Thymus (tissue), 14 donors: ENCODE measurements at places on chromosomes 1 and 21. TPM values are rescaled to one million over a fixed set of nuclear protein-coding genes. Genes with fewer than 3 reads are reported as not detected.

S100A7A gene
- not detected for total RNA-seq

SERTAD4 gene
- 0.33 TPM for total RNA-seq

GBP6 gene
- 0.61 TPM for total RNA-seq

SPRR2B gene
- not detected for total RNA-seq

FOXD2 gene
- 0.05 TPM for total RNA-seq

HUNK gene
- 1.1 TPM for total RNA-seq

IL10 gene
- total RNA-seq, result 1.8 TPM

FCAMR gene
- total RNA-seq, result 0.19 TPM

- no peak for DNase-seq
Measured at GRCh38 chr1:23394181-23394580, 24.5 kb upstream of the ZNF436 start.

- no peak for DNase-seq
Measured at GRCh38 chr1:114490274-114490693, 20.7 kb downstream of the TRIM33 start.

GRCh38 chr1:151508833-151509232 is 2.4 kb upstream of the CGN start:
- DNase-seq, result no peak

DNA sequence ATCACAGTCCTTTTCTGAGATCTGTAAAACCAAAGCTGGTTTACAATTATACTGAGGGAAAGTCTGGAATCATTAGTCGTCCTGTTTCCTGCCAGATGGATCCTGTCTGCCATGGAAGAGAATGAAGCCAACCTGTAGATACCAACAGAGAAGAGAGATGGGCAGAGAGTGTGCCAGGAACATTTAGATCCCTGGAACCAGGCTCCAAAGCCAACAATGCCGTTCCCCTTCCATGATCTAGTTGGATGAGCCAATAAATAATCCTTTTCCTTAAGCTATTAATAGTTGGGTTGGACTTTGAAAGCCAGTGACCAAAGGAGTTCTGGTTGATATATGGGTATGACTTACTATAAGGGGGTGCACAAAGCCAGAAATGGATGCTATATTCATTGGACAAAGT is 15.0 kb downstream of the CAPN8 start:
- DNase-seq, result no peak

DNA sequence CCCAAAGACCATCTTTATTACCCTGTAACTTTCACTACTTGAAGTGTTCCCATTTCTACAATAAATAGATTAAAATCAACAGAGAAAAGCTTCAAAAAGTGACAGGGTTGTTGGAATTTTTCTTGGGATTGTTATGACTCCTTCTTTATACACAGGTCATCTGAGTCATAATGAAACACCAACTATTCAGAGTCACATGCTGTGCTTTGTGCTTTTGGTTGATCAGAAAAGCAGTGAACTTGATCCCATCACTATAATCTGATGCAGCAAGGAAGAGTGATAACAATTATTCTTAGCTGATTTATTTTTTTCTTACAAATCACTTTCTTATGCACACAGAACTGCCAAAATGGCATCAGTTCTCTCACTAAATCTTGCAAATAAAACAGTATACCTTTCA is 422.9 kb downstream of the PTBP2 start:
- DNase-seq, result no peak

DNA sequence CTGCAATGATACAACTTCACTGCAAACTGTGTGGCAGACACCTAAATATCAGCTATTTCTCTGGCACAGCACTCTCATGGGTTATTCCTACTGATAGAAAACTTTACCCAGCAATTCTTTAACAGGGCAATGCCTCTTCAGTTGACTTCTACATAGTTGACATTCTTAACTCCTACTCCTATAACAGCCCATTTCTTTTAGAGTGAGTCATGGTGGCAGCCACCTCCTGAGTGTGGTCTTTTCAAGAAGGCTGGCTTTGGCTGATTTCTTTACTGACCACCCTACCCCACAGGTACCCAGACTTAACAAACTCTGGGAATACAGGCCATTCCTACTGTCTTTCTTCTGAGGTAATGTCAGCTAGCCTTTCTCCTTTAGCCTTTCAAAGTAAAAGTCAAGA is 805.8 kb upstream of the ADGRL2 start:
- DNase-seq, result no peak

DNA sequence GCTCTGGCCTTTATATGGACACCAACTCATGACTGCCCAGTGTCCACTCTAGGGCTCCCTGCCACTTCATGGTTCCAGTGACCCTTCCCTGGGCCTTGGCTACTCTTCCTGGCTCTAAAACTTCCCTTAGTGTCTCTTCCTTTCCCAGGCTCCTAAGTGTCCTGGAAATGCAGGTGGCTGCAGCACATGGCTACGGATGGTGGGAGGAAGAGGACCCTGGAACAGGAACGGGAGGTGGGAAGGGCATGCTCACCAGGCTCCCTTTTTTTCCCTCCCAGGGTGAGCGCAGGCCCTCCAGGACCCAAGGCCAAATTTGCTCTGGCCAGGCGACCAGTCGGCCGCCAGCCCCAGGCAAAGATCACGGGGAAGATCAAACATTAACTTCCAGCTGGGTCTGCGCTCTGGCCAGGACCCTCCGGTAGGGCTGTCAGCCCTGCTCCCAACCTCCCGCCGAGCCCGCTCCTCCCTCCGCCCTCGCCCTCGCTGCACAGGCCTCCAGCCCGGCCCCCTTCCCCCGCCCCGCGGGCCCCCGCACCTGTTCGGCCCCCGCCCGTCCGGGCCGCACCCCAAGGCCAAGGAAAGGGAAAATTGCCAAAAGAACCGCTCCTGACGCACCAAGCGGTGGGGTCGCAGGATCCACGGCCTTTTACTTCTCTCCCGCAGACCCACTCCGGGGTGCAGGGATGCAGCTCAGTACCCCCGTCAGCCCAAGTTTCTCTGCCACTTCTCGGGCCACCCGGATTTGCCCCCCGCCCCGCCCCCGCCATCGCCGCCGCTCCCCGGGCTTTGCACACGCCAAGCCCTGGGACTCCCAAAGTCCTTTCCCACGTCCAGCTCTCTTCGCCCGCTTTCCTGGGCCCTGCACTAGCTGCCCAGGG is 894 bp downstream of the TCEA3 start:
- no peak for DNase-seq

- no peak for DNase-seq
Measured at GRCh38 chr1:191851799-191852595, 306.3 kb upstream of the RGS18 start.

DNA sequence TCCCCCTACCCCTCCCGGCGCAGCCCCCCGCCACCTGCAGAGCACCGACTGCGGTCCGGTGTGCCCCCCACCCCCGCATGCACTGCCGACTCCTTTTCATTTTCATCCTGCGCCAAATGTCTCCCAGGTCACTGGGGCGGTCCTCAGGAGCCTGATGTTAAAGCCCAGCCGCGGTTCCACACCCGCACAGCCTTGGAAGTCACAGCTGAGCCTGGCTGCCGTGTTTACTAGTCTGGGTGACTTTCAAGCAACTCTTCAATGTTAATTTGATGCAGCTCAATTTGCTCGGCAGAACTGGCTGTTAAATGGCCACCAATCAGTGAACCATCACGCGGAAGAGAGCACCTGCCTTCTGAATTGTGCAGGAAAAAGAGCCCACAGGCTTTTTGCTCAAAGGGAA is 27.2 kb downstream of the THAP3 start:
- DNase-seq, result no peak

DNA sequence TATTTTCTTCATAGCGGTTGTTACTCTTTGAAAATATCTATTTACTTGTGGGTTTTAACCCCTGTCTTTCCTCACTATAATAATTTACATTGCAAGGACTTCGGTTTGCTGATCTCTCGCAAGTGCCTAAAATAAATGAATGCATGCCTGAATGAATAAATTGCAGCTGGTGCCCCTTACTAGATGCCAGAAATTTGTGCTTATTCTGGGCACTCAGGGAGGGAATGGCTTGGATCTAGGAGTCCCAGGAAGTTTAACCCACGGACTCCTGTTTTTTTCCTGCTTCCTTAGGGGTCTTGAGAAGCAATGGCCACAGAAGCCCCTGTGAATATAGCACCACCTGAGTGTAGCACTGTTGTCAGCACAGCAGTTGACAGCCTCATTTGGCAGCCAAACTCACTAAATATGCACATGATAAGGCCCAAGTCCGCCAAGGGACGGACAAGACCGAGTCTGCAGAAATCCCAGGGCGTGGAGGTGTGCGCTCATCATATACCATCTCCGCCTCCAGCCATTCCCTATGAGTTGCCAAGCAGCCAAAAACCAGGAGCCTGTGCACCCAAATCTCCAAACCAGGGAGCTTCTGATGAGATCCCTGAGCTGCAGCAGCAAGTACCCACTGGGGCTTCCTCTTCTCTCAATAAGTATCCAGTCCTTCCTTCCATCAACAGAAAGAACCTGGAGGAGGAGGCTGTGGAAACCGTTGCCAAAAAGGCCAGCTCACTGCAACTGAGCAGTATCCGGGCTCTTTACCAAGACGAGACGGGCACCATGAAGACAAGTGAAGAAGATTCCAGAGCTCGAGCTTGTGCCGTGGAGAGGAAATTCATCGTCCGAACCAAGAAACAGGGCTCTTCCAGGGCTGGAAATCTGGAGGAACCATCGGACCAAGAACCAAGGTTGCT is 4.2 kb upstream of the PLA2G2C start:
- DNase-seq, result no peak

DNA sequence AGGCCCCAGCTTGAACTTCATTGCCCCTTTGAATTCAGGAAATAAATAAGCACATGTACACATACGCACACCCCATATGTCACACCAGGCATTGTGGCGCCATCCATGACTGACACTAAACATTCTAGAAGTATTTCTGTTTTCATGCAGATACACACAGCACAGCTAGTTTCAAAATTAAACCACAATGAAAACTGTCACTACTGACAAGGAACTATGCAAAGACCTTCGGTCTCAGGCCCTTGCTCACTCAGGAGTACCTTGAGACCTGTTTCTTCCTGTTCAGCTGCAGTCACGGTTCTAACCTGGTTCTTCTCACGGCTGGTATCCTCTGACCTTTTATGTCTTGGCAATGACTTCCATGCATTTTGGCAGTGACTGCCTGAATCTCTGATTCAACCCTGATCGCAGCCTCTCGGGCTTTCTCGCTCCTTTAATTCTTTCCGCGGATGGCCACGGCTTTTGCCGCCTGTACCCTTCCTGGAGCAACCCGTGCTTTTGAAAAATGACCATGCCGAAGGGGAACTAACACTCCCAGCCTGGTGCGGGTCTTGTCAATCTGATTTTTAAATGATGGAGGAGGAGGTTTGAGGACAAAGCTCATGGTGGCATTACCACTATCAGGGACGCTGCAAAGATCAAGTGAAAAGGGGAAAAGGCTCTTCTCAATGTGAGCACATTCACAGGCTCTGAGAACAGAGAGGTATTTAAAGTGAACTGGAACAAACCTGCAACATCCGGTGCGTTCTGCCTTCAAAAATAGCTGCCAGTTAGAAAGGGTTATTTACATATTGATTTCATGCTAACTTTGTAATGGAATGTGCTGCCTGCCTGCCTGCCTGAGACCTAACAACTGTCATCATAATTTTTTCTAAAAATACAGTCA is 384.6 kb downstream of the RRAGC start:
- no peak for DNase-seq

DNA sequence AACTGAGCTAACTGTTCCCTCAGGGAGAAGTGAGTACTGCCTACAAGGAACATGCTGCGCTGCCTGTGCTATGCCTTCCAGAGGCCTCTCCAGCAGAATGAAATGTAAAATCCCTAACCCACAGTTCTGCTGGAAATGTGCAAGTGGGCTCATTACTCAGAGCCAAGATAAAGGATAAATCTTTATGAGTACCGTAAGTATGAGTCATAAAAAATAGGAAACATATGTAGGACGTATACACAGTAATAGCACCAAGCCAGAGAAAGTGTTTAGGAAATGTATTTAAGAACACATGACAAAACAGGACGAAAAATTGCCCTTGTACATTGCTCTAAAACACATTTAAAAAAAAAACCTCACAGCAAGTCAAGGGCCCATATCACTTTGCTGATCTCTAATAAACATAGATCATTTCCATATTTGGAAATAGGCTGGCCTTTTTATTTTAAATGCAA is 104.6 kb downstream of the TGFBR3 start:
- no peak for DNase-seq

GRCh38 chr1:198846556-198846955 is 207.7 kb downstream of the PTPRC start:
- DNase-seq, result no peak

DNA sequence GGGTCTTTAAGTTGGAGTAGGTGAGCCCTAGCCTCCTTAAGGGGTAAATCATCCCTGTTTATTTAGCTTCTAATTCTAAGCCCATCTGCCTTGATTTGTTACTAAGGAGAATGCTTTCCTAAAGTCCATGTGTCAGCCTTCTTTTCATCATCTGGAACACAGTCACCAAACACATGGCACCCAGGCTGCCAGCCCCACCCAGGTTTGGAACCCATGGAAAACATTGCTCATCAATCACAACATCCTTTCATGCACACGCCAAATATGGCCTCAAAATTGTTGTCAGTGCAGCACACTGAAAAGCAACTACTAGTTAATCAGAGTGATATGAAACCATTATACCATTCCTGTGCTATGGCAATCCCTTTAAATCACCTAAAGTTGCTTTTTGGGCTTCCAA is 386.7 kb upstream of the ESRRG start:
- DNase-seq, result no peak

DNA sequence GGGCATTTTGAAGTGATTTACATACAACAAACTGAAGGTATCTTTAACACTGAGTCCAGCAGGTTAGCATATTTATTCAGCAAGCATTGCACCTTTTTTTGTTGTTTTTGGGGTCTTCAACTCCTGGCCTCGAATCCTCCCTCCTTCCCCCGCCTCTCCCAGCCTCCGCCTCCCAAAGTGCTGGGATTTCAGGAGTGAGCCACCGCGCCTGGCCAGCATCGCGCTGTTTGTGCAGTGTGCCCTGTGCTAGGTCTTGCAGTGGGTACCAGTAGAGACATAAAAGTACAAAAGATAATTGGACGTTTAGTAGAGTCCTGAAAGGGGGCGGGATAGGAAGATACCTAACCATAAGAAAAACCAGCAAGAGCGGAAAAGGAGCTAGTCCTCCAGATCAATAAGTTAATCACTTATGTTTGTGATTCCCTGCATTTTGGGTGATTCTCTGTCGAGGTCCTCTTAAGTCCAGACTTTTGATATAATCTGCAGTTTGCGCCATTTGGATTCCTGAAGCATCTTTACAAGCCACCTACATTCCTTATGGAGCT is 111.8 kb downstream of the OSBPL9 start:
- no peak for DNase-seq

DNA sequence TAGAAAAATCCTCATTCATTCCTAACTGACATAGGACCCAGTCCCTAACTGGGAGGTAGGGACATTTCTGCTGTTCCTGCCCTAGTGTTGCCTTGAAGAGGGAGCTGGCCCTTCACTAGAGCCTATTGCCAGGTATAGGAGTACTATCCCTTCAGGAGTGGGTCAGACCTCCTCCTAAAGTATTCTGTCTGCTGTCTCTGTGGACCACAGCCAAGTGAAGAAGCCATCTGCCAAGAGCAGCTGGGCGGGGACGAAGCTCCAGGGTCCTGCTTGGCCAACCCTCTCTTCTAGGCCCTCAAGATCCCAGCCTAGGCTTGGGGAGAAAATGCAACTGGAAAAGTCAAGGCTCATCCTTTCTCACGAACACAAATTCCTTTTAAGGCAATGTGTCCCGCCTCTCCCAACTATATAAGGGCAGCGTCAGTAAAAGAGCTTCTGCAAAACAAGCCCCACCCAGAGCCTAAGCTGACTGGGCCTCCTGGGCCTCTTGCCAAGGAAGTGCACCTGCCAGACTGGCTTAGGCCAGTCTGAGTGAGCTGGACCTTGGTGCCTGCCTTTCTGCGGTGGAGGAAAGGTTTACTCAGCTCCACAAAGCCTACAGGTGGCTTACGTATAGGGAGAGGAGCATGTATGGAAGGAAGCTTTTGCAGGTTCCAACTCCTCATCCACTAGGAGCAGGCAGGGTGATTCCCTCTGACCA is 638 bp upstream of the TUFT1 start:
- peak; percentile 36 for DNase-seq
